ENCODE measurements at places on chromosomes 6 and 20. TPM values are rescaled to one million over a fixed set of nuclear protein-coding genes. Genes with fewer than 3 reads are reported as not detected.

Gene RSPO4
- total RNA-seq: 0.74 TPM

Gene PRR18
- total RNA-seq: 0.65 TPM

Gene TRIM40
- total RNA-seq: not detected

Gene CLPSL1
- total RNA-seq: not detected

Gene RBPJL
- total RNA-seq: not detected

Gene MMP24
- 0.85 TPM for total RNA-seq

Gene RCAN2
- 112 TPM for total RNA-seq

Gene ACSS1
- 55.0 TPM for total RNA-seq

Gene ZNF451
- 25.0 TPM for total RNA-seq

Gene ARFGEF3
- total RNA-seq: 2.7 TPM

Gene LY6G6D
- total RNA-seq: not detected

Gene TCP11
- not detected for total RNA-seq

Gene RBBP8NL
- total RNA-seq: not detected

Gene DYNLT2
- total RNA-seq: 1.1 TPM

Gene COL11A2
- total RNA-seq: 0.94 TPM

Gene RBM24
- total RNA-seq: 121 TPM

Gene PDE10A
- 9.4 TPM for total RNA-seq
